COLO829 (cell line): ENCODE measurements at places on chromosomes 16 and 17.
A peak's percentile ranks its signal among the peaks of the same experiment; 100 is the strongest.

DNA sequence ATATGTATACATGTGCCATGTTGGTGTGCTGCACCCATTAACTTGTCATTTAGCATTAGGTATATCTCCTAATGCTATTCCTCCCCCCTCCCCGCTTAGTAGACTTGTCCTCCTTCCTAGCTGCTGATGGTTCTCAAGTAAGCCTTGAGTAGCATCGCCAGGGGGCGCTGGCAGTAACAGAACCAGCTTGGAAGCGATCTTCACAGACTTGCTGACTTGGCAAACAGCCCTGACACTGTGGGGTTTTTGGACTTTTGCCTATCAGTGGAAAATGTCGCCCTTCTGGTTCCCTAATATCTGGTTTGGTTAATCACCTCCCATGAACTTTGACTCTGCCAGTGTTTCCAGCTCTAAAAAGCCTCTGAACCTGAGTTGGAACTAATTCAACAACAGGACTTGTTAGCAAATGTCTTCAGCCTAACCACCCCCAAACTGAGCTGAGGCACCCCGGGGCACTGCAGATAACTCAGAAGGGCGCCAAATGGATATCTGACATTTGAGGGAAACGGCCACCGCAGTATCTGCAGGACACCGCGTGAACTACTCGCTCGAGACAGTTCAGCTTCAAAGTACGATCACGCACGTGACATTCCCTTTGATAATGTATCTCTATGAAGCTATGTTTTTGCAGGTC lies 15.4 kb upstream of the SPATA32 start:
- peak; percentile 87 for DNase-seq

DNA sequence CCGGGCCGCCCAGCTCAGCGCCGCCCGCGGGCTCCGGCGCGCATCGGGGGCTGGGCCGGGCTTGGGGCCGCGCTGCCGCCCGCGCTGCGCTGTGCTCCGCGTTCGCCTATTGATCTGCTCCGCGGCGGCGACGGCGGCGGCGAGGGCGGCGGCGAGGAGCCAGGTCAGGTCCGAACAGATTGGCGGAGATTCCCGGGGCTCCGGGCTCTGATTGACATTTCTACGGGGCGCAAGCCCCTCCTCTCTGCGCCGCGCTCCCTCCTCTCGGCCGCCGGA lies 559 bp downstream of the IRX3 start:
- DNase-seq: no peak

DNA sequence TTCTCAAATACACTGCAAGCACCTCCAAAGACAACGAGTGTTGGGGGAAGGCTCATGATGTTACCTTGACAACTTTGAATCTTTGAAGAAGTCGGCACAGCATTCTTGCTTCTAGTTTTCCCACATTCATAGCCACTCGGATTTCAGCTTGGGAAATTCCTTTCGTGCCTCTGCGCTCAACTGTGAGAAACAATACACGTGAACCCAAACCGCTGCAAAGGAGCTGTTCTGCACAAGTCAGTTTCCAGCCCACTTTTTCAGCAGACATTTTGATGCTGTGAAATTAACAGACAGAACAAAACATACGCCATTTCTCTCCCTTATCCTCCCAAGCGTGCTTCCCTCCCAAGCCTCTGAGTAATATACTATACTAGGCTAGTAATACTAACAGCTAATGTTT lies 41.2 kb downstream of the GTF3C1 start:
- no peak for DNase-seq

GRCh38 chr17:27535975-27536374 lies 79.7 kb downstream of the KSR1 start:
- no peak for DNase-seq

GRCh38 chr17:6660805-6661463 lies 9.4 kb downstream of the C17orf100 start:
- no peak for DNase-seq

DNA sequence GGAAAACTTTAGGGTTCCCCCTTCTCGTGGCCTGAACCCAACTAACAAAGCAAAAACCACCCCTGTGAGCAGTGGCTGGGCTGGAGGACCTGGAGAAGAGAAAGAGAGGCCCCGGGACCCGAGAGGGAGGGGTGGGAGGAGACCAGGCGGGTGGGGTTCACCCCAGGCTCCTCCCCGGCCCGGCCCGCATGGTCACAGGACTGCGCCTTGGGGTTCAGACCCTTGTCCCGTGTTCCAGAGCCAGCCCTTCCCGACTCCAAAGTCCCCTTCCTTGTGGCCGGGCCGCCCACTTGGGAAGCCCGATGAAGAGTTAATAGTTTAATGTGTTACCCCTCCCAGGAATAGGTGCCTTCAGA lies 852 bp downstream of the MARVELD3 start:
- no peak for DNase-seq

GRCh38 chr17:32174889-32175288 lies 32.6 kb downstream of the RHOT1 start:
- peak; percentile 17 for DNase-seq

DNA sequence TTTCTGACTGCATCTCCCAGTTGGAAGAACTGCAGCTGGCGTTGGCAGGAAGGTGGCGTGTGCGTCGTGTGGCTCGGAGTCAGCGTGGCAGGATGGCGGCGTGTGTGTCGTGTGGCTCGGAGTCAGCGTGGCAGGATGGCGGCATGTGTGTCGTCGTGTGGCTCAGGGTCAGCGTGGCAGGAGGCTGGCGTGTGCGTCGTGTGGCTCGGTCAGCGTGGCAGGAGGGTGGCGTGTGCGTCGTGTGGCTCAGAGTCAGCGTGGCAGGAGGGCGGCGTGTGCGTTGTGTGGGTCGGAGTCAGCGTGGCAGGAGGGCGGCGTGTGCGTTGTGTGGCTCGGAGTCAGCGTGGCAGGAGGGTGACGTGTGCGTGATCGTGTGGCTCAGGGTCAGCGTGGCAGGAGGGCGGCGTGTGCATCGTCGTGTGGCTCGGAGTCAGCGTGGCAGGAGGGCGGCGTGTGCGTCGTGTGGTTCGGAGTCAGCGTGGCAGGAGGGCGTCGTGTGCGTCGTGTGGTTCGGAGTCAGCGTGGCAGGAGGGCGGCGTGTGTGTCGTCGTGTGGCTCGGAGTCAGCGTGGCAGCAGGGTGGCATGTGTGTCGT lies 38.3 kb downstream of the ZNF750 start:
- DNase-seq: no peak

GRCh38 chr17:9805769-9806168 lies 14.4 kb upstream of the DHRS7C start:
- DNase-seq: no peak

- DNase-seq: no peak
Measured at GRCh38 chr17:39972271-39972670, 8.3 kb upstream of the PSMD3 start.
